Substantia nigra (tissue), 51 donors: ENCODE measurements at places on chromosomes 3 and 15.

GRCh38 chr3:63050548-63051177 is 175.4 kb upstream of the CADPS start:
- no peak for DNase-seq

DNA sequence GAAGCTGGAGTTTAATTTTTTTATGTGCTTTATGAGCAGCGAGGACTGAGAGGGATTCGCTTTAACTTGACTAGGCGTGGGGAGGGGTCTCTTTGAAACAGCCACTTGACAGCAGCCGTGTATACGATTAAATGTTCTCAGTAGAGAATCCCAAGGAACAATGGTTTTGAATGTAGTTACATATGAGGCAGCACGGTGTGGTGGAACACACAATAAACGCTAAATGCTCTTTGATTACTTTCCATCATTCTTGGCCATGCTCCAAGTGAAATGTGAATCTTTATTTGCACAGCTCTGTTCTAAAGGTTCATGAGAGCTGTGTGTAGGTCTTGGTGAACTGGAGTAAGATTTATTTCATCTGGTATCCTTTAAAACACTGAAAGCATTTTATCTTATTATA is 251.4 kb upstream of the TGFBR2 start:
- DNase-seq, result no peak

DNA sequence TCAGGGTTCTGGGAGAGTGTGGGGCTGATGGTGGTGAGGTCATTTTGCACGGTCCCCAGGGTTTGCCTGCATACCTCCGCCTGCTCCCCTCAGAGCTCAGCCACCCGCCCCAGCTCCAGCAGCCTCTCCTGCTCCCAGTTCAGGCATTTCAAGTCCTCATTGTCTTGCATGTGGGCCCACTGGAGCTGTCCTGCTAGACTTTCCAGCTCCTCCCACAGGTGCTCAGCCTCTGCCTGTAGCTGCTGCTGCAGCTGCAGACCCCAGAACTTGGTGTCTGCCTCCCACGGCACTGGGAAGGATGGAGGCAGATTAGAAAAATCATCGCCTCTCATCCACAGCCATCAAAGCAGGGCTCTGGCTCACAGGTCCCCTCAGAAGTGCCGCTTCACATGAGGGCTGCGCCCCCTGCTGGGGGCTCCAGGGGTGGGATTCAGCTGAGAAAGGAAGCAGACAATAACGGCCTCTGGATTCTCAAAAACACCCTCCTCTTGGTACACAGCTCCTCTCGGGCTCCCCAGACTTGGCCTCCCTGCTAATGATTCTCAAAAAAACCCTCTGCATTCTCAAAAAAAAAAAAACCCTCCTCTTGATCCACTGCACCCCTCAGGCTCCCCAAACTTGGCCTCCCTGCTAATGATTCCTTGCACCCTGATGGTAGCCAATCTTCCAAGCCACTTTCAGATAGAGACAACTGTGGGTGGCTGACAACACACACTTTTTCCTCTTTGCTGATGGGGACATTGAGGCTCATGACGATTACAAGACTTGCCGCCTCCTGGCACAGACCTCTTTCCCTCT is 89.3 kb upstream of the C2CD4B start:
- no peak for DNase-seq

- DNase-seq, result no peak
Measured at GRCh38 chr15:50377867-50378751, 23.1 kb upstream of the GABPB1 start.

DNA sequence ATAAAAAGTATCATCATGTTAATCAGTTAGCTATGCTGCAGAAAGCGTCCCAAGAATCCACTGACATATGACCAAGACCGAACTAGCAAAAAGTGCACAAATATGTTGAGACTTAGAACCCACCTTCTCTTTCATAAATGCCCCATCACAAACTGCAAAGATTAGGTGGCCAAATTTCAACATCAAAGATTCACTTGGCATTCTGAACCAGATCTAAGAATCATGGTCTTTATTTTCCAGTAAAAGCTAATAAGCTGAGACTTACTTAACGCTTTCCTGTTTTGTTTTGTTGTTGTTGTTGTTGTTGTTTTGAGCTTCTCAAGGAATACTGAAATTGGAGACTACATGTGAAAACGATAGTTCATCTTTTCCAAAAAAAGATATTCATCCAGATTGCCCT is 62.4 kb downstream of the ZBTB20 start:
- DNase-seq, result no peak

DNA sequence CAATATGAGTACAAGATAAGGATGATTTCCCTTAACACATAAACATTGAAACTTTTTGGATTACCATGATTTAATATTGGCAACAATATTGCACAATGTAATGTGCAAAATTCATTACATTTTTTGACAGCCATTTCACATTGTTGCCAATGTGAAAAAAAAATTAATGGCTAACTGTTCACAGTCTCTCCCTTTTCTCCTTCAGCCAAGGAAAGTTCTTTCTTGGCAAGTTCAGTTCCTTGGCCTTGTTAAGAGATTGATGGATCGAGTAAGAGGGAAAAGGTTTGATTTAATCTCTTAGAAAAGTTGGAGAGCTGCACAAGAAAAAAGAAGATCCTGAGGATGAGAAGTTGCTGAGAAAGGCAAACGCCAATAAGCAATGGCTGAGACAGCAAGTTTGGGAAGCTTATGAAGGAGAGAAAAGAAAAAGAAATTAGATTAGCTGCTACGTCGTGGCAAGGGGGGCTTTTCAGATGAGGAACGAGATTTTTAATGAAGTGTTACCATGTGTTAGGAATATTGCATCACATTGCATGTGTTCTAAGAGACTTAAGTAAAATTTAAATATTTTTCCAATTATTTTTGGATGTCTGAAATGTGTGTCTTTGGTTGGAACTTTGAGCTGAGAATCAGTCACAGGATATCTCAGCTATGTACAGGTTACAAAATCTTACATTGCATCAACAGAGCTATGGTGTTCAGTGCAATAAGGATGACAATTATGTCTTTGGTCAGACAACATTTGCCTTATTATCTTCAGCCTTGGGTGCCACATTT is 61.4 kb upstream of the ZNF280D start:
- DNase-seq, result no peak

- DNase-seq, result no peak
Measured at GRCh38 chr3:72449551-72449950, 398.7 kb downstream of the SHQ1 start.

DNA sequence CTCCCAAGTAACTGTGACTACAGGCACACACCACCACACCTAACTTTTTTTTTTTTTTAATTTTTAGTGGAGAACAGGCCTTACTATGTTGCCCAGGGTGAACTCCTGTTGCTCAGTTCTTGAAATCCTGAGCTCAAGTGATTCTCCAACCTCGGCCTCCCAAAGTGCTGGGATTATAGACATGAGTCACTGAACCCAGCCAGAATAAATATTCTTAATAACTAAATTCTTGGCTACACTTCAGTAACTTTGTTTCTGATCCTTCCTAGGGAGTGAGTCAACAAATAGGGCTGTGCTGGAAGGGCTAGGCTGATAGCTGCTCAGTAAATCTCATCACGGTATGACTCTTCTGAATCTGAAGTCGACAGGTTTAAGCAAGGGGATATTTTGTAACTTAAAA is 56.6 kb downstream of the P3H2 start:
- DNase-seq, result no peak

GRCh38 chr15:41955807-41956525 is 16.4 kb downstream of the EHD4 start:
- DNase-seq, result no peak

DNA sequence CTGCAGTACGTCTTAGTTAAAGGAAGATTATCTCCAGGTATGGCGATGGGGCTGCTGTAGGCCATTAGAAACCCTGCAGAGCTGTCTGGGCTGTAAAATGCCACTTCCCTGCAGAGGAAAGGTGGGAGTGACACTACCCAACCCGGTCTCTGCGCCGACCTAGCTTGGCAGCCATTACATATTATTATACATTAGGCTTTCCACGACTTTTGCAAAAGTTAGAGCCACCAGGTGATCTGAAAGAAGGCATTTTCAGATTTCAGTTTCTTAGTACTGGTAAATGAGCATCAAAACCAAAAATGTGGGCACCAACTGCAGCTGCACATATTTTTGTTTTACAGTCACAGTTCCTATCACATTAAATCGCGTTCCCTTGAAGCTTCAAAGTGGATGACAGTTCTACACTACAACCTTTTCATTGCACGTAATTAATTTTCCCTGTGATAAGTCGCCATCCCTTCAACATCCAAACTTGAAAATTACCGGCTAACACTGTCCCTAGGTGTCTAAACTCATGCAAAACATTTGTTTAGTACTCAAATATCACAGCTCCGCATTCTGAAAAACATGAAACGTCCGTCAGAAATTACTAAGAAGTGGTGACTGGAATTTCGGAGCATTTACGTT is 81.4 kb upstream of the CHD2 start:
- DNase-seq, result no peak

GRCh38 chr3:141901914-141902313 is 25.5 kb downstream of the ATP1B3 start:
- no peak for DNase-seq

DNA sequence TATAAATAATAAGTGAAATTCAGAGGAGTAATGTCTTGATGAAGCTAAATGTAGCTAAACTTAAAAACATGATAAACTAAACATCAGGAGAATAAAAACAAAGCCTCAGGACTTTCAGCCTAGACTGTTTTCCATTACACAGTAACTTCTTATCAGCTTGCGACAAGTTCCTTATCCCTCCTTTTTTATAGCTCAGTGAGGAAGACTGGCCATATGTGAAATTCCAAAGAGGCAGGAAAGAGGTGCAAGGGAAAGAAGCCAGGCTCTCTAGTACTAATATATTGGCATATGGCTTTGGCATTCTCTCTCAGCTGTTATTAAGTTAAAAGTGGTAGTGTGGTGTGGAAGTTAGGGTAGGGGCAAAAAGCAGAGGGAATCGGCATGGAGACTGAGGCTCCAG is 4.4 kb downstream of the COX17 start:
- DNase-seq, result no peak

- DNase-seq, result no peak
Measured at GRCh38 chr3:190706582-190706981, 155.9 kb downstream of the GMNC start.

- DNase-seq, result no peak
Measured at GRCh38 chr3:181721046-181721875, 9.5 kb downstream of the SOX2 start.

DNA sequence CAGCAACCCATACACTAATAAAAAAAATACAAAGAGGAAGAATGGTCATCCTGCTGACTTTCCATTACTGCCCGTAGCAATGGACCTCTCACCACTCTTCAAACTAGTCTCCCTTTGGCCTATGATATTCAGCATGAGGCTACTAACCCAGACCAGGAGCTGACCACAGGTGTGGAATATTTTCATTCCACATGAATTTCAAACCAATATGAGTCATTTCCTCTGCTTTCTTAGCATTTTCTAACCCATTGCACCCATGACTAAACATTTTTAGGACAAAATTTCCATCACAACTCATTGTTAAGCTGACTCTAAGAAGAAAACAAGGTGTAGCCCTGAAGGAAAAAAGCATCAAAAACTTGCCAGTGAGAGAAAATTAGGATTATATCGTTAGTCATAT is 34.0 kb upstream of the ZPLD1 start:
- DNase-seq, result no peak

- no peak for DNase-seq
Measured at GRCh38 chr3:50015918-50016317, 72.8 kb upstream of the RBM5 start.

GRCh38 chr3:66021731-66022131 is 17.0 kb downstream of the MAGI1 start:
- no peak for DNase-seq

DNA sequence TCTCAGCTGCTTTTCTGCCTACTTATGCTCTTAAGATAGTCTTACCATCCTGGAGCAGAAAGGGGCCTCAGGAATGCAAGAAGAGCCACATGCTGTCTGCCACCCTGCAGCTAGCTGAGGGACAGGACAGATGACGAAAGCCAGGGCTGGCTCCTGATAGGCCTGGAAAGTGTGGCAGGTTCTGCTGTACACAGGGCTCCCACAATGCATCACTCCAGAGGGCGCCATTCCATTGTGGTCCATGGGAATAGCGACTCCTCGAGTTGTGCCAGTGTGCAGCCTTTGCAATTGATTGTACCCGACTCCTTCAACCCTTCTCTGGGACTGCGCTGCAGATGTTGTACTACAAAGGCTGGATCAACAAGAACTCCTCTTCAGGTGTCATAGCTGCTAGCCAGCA is 11.2 kb downstream of the ACAN start:
- no peak for DNase-seq

GRCh38 chr3:32442766-32443165 is 51.1 kb downstream of the CMTM7 start:
- no peak for DNase-seq

- DNase-seq, result no peak
Measured at GRCh38 chr3:180646187-180646790, 33.0 kb downstream of the CCDC39 start.

DNA sequence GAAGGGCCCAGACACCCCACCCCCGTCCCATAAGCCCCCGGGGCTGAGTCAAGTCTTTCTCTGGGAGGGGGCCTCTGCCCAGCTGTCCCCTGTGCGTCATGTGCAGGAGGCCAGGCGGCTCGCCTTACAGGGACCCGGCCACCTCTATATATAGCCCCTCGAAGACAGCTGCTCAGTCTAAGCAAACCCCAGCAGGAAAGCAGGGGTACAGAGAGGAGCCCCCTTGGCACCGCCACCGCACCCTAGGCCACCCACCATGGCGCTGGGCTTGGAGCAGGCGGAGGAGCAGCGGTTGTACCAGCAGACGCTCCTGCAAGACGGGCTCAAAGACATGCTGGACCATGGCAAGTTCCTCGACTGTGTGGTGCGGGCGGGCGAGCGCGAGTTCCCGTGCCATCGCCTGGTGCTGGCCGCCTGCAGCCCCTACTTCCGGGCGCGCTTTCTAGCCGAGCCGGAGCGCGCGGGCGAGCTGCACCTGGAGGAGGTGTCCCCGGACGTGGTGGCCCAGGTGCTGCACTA is at the start of gene KLHL40:
Gene KLHL40, plus strand, starts transcription at position 175 of the 519 bp plus-strand sequence. Its CDS starts 82 bp downstream, at position 257.
- no peak for DNase-seq
